ENCODE measurements at places on chromosomes 6 and 20.

- DNase-seq = peak; percentile 54
Observed at GRCh38 chr6:118660218-118660569, 8.8 kb upstream of the CEP85L start.

DNA sequence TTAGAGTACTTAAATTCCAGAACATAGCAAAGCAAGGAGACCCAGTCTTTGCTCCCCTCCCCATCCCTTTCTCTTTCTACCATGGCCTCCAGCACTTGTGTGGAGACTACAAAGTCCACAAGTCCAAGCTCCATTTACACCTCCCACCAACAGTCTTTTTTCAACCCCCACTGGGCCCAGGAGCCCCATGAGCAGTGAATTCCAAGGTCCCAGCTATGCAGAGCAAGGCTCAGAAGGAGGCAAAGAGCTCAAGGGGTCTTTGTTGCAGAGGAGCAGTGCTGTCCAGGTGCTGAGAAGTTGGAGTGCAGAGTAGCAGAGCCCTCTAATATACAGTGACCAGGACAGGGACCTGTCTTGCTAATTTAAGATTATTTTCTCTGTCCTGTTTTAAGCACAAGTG, 9.0 kb downstream of the PAK5 start:
- no peak for DNase-seq

DNA sequence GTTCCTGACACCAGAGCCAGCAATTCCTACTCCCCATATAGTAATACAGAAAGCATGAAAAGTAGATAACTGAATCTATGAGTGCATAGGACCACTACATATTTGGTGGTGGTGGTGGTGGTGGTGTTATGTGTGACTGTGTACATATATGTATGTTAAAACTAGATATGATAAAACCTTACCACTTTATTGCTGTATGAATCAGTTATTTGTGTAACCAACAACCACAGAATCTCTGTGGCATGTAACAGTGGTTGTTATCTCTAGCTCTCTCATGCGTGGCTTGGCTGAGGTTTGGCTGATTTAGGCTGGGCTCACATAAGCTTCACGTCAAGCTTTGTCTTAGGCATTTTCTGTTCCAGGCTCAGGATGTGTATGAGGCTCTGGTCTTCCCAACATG, 55.7 kb downstream of the PLCB1 start:
- no peak for DNase-seq

DNA sequence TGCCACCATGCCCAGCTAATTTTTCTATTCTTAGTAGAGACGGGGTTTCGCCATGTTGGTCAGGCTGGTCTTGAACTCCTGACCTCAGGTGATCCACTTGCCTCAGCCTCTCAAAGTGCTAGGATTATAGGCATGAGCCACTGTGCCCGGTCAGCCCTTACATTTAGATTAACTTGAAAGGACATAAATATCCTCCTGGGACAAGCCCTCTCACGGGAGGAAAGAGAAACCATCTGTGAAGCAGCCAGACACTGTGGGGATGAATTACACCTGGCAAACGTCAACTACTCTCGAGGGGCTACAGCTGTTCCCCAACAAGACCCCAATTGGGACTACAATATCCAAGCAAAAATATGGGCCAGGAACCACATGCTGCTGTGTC, 32.7 kb upstream of the SAMHD1 start:
- DNase-seq = no peak

- DNase-seq = no peak
Observed at GRCh38 chr6:139944131-139944530, 569.7 kb upstream of the CITED2 start.

DNA sequence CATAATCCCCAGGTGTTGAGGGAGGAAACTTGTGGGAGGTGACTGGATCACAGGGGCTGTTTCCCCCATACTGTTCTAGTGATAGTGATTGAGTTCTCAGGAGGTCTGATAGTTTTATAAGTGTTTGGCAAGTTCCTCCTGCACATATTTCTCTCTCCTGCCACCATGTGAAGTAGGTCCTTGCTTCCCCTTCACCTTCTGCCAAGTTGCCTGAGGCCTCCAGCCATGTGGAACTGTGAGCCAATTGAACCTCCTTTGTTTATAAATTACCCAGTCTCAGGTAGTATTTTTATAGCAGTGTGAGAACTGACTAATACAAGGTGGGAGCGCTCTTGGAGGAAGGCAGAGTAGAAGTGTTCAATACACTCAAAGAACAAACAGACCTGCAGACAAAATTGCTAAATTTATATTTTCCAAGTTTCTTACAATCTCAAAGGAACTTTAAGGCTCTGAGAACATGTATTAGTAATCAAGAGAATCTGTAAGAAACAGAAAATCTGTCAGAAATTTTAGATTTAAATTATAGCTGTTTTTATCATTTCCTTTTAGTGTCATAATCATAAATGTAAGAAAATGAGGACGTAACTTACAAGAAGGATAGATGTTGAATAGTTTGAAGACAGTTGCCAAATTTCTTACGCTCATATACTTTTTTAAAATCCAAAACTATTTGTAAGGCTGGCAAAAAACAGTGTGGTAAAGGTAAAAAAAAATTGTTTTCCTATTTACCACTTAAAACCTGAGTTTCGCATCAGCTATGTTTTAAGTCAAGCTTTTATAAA, 77.7 kb downstream of the ASCC3 start:
- DNase-seq = no peak

GRCh38 chr20:14947946-14948345, 610.5 kb upstream of the FLRT3 start:
- DNase-seq = no peak

- no peak for DNase-seq
Observed at GRCh38 chr20:59831916-59832270, 101.5 kb downstream of the SYCP2 start.

DNA sequence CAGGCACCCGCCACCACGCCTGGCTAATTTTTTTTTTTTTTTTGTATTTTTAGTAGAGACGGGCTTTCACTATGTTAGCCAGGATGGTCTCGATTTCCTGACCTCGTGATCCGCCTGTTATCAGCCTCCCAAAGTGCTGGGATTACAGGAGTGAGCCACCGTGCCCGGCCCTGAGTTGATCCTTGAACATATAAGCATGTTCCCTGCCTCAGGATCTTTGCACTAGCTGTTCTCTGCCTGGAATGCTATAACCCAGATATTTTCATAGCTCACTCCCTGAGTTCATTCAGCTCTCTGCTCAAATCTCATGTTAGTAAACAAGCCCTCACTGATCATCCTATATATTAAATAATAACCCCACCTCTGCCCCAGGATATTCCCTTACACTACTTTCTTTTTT, 9.0 kb upstream of the DLK2 start:
- DNase-seq = no peak

GRCh38 chr6:2655844-2656433, 94.8 kb downstream of the MYLK4 start:
- no peak for DNase-seq

DNA sequence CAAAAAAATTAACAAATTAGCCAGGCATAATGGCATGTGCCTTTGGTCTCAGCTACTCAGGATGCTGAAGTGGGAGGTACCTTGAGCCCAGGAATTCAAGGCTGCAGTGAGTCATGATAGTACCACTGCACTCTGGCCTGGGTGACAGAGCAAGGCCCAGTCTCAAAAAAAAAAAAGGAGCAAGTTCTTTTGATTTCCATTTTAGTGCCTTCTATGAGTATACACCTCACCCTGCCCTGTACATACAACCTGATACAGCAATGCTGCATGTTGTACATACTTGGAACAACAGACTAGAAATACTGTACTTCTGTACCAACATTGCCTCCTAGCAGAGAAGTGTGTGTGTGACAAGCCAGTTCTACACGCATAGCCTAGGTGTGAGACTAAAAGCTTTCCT, 97.3 kb upstream of the CARMIL1 start:
- DNase-seq = no peak

Data from T follicular helper cell (primary cell).